ENCODE measurements at places on chromosomes 2 and 18. TPM values are rescaled to one million over a fixed set of nuclear protein-coding genes. Genes with fewer than 3 reads are reported as not detected.

The CPS1 gene
- 0.55 TPM for total RNA-seq

- no peaks in the 10 kb centered on the region for H3K27me3 ChIP-seq
- H3K36me3 ChIP-seq = no peaks in the 10 kb centered on the region
These were observed 91.4 kb downstream of the PPP1R1C start for GRCh38 chr2:182077023-182077422.

- H3K4me1 ChIP-seq = peaks cover 9% of the 10 kb centered on the region
- H3K4me3 ChIP-seq = no peak overlapping the region
- peaks cover 26% of the 10 kb centered on the region for H3K36me3 ChIP-seq
- DNase-seq = no peak
- H3K27ac ChIP-seq = peak overlapping the region; percentile 81
- no peaks in the 10 kb centered on the region for H3K27me3 ChIP-seq
These were observed 40.0 kb downstream of the STAT1 start for GRCh38 chr2:190973726-190974628.

GRCh38 chr18:64330931-64331330 is 182.0 kb upstream of the LINC00305 start:
- no peaks in the 10 kb centered on the region for H3K36me3 ChIP-seq
- H3K4me3 ChIP-seq = no peak overlapping the region
- no peak overlapping the region for H3K27ac ChIP-seq
- no peak for DNase-seq
- H3K27me3 ChIP-seq = no peaks in the 10 kb centered on the region

GRCh38 chr18:63002803-63003445 is 287.6 kb downstream of the PHLPP1 start:
- H3K27ac ChIP-seq = no peak overlapping the region
- H3K36me3 ChIP-seq = no peaks in the 10 kb centered on the region
- no peaks in the 10 kb centered on the region for H3K27me3 ChIP-seq
- H3K4me1 ChIP-seq = peaks cover 3% of the 10 kb centered on the region
- H3K4me3 ChIP-seq = no peak overlapping the region

DNA sequence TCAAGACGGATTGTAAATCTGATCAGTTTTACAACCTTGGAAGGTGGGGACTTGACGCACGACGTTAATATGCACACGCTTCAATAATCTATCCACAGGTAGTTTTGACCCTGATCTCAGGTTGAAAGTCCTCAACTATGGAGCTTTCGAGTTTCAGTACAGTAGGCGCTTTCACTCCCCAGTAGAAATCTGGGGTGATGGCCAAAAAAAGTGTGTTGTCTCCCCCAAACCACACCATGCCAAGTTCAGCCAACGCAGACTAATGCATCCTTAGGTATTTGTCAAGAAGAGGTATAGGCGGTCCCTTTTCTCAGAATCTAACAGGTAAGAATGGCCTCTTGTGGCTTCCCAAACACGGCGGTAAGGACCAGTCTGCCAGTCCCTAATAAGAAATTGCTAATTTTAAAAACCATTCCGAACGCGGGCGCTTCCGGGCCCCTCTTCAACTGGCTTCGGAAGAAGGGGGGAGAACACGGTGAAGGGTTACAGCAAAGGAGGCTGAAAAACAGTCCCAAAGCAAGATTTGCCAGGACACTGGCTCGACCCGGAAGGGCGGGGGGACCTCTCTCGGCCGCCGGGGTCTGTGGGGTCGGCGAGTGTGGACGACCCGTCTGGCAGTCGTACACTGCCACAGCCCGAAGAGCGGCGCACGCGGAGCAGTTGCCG is 659 bp downstream of the FAM210A start:
- DNase-seq = no peak
- H3K36me3 ChIP-seq = no peaks in the 10 kb centered on the region
- H3K27me3 ChIP-seq = no peaks in the 10 kb centered on the region
- H3K27ac ChIP-seq = peak overlapping the region; percentile 99
- peak overlapping the region; percentile 92 for H3K4me3 ChIP-seq

- H3K4me3 ChIP-seq = no peak overlapping the region
- peaks cover 1% of the 10 kb centered on the region for H3K36me3 ChIP-seq
- no peaks in the 10 kb centered on the region for H3K27me3 ChIP-seq
- no peak overlapping the region for H3K27ac ChIP-seq
- no peak for DNase-seq
These were observed 836.5 kb upstream of the ID2 start for GRCh38 chr2:7845332-7845731.

GRCh38 chr2:54675738-54676137 is 47.7 kb upstream of the EML6 start:
- DNase-seq = no peak
- no peaks in the 10 kb centered on the region for H3K36me3 ChIP-seq
- peaks cover 2% of the 10 kb centered on the region for H3K27me3 ChIP-seq
- no peak overlapping the region for H3K27ac ChIP-seq
- peaks cover 32% of the 10 kb centered on the region for H3K4me1 ChIP-seq
- H3K4me3 ChIP-seq = no peak overlapping the region
